ENCODE measurements at places on chromosomes 7 and 10.

GRCh38 chr10:21326594-21327288 is 198.7 kb downstream of the SKIDA1 start:
- no peak for DNase-seq

- DNase-seq, result no peak
These were observed 31.0 kb downstream of the PDE1C start for GRCh38 chr7:32039000-32039756.

DNA sequence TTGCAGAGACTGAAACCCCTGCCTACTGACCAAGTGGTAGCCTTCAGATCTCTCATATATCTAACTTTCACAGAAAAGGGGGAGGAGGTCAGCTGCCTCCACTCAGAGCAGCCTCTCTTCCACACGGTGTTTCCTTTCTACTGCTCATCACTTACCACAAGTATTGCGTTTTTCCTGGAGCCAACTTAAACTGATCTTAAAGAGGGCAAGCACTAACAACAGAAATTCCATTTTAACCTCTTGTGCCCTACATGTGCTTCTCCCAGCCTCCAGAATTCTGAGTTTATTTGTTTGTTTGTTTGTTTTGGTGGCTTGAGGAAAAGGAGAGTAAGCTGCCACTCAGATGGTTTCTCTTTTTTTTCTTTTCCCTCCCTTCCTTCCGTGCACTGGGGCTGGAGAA is 19.1 kb downstream of the SKIDA1 start:
- no peak for DNase-seq

DNA sequence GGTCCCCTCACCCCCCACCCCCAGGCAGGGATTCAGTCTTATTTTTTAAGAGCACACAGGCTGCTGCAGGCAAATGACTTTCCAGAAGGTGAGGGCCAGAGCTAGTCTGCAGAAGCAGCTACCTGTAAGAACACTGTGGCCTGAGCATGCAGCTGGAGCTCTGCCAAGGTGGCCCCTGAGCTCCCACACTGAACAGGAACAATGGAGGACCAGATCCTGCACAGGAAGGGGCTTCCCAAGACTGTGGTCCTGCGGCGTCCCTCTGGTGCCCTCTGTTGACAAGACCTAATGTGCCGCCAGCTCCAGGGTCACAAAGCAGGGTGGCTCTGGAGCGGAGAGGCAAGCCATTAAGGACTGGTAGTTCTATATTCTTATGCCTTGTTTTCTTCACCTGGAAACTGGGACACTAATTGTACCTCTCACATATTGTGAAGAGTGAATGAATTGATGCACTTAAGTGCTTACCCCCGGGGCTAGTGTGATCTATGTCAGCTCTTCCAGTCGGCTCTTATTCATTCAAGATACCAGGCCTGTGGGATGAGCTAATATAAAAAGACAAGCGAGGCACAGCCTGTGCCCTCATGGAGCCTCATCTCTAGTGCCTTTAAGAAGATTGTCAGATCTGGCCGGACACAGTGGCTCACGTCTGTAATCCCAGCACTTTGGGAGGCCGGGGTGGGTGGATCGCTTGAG is 8.0 kb upstream of the BEND7 start:
- DNase-seq, result peak; percentile 25

DNA sequence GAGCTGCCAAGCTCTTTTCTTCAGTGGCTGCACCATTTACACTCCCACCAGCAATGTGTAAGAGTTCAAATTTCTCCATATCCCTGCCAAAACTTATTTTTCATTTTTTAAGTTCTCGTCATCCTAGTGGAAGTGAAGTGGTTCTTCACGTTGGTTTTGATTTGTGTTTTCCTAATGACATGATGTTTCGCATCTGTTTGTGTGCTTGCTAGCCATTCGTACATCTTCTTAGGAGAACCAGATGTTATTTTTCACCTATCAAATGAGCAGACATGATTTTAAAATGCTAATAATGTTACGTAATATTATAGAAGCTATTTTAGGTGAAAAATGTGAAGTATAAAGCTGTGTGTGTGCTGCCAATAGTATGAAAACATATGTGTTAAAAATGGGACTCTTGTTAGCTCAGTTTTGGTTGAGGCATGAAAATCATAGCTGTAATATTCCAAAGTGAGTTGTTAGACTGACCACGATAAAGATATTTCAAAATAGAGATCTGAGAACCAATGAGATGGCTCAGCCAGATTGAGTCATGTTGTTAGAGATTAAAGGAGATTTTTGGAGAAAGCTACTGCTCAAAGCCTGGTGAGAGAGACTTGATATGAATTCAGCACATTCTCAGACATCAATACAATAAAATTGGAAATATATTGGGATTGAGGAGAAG is 25.9 kb upstream of the GALNT11 start:
- DNase-seq, result no peak

GRCh38 chr7:93574646-93575554 is at the start of gene CALCR:
Gene CALCR (minus strand): TSS chr7:93574724. CDS start chr7:93486981, 87,743 bp downstream.
- no peak for DNase-seq

GRCh38 chr10:84158061-84158460 is 15.5 kb upstream of the GPR15LG start:
- DNase-seq, result no peak

GRCh38 chr10:91088300-91089140 is 131.9 kb upstream of the PCGF5 start:
- DNase-seq, result no peak

DNA sequence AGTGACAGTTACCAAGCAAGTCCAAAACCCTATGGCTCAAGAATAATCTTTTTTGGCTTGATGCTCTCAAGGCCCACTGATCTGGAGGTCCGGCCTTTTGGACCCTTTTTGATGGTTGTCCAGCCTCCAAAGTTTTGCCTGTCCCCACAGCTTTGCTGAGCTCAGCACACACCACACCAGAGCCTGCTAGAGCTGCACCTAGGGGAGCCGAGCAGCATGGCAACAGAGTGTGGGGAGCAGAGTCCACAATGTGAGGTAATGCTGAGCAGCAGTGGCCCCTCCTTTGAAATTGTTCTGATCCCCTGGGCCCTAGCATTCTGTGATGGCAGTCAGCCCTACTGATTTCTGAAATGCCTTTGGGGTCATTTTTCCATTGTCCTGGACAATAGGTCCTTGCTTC is 9.3 kb downstream of the GIMAP7 start:
- no peak for DNase-seq
